ENCODE measurements at places on chromosomes 4 and X.

DNA sequence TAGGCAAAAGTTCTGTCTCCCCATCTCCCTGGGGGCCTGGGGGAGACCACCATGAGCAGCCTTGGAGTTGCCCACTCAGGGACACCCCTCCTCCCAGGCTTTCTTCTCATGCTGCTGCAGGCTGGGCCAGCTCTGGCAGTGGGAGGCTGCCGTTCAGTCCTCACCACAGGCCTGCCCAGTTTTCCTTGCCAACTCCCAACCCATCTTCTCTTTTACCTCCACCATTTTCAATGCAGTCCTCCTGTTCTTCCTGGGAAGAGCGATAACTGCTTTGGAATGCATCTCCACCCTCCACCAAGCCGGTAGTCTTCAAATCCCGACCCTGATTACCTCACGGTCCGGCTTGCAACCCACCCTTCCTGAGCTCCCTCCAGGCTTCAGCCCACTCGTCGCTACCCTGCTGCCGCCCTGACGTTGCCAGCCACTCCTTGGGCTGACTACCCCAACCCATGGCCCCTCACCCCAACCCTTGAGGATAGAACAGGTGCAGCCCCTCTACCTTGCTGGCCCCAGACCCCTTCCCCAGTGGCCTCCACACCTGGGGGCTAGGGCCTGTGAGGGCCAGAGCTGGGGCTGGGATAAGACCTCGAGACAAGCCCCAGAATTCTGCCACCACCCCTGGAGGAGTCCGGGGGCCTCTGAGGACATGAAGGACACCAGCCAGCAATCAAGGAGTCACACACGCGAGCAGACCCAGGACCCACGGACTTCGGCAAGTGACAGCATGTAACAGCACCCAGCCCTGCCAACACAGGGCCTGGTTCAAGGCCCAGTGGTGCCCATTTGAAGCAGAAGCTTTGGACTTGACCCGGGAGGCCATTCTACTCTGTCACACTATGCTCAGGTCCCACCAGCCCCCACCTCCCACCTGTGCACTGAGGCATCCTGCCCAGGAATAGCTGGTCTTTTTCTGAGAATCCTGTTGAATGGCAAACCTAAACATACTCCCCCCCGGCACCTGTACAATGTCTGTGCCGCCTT is 9.2 kb downstream of the WDR1 start:
- DNase-seq = no peak

- peak; percentile 67 for DNase-seq
Observed at GRCh38 chr4:159487284-159487747, 384.4 kb downstream of the RAPGEF2 start.

GRCh38 chr4:1658146-1658545 is 26.0 kb downstream of the FAM53A start:
- no peak for DNase-seq

- no peak for DNase-seq
Observed at GRCh38 chrX:16316331-16316730, 149.1 kb downstream of the MAGEB17 start.

DNA sequence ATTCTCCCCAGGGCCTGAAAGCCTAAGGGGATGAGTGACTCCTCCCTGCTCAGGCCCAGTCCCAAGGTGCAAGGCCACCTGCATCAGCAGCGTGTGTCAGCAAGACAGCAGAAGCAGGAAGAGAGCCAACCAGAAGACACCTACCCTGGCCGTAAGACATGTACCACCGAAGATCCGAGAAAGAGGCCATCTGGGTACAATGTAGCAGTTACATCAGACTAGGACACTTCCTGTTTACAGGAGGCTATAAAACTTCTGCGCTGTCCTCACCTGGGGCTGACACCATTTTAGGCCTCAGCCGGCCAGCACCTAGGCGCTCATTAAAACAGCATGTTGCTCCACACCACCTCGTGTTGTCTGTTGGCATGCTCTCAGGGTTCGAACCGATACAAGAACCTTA is 19.1 kb upstream of the HERC6 start:
- DNase-seq = no peak

DNA sequence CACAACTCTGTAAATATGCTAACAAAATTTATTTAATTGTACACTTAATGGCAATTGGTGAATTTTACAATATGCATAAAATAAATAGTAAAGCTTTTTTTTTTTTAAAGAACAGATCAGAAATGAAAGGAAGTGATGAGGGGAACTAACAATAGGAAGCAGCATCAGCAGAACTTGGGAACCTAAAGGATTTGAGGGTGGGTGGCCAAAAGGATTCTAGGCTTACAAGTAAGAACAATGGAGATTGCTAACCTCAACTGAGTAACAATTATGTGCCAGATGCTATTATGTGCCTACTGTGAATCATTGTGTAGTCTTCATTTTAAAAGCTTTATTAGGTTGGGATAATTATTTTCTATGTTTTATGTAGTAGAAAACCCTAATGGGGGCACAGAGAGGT is 185.2 kb downstream of the LDB2 start:
- DNase-seq = no peak

- peak; percentile 94 for DNase-seq
Observed at GRCh38 chr4:6716018-6716911, at the start of gene BLOC1S4. Gene BLOC1S4, plus strand, starts transcription at chr4:6716174. Its CDS starts 36 bp downstream, at chr4:6716210.

GRCh38 chrX:2489446-2490445 is 11.0 kb downstream of the DHRSX start:
- no peak for DNase-seq

- no peak for DNase-seq
Observed at GRCh38 chr4:3502941-3503936, 29.0 kb downstream of the LRPAP1 start.

DNA sequence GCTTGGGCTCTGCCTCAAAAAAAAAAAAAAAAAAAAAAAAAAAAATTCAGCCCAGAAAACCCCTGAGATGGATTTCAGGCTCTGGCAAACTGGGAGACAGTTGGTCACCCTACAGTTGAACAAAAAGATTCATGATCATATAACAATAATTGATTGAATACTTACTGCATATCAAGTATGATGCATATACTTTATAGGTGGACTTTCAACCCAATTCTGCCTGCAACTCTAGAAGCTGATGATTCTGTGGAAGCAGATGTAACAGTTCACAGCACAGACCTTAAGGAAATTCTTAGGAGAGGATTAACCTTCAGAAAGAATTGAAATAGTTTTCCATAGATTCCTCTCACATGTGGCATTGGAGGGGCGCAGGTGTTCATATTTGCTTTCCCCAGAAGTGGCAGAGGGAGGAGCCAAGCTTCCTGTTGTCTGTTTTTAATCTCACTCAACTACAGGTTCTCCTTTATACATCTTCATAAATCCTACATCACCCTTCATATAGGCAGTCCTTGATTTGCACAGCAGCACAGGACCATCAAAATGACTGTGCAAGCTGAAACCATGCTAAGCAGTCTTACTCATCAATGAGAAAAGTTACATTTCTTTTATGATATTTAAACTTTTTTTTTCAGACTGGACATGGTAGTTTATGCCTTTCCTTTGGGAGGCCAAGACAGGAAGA is 149.4 kb upstream of the KLF3 start:
- DNase-seq = no peak

GRCh38 chrX:71941776-71942175 is 31.1 kb downstream of the NHSL2 start:
- no peak for DNase-seq

DNA sequence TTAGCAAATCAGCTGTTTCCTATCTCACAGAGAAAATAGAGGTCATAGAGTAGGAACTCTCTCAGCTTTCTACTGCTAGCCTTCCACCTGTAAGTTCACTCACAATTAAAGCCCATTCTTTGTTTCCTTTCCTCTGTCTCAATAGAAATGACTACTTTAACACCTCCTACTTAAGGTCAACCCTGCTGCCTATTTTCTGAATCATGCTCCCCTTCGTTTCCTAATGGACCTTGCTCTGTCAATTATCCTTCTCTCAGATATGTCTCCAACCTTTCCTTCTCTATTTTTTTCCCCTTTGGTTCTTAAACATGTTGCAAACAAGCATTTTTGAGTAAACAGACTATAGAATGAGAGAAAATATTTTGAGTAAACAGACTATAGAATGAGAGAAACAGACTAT is 5.1 kb upstream of the PAQR3 start:
- no peak for DNase-seq

DNA sequence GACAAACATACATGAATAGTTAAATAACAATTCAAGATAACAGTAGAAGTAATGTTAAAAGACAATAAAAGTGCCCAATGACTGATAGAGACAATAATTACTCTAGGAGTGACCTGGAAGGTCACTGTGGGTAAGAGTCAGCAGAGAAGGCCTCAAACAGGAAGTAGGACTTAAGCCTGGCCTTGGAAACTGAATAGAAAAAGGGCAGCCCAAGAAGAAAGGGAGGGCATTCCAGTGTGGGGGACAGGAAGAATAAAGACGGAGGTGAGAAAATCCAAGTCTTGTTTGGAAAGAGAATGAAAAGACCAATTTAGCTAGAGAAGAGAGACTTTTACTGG is 6.0 kb downstream of the P2RY4 start:
- no peak for DNase-seq

- DNase-seq = no peak
Observed at GRCh38 chr4:120549011-120549570, 373.4 kb downstream of the PRDM5 start.

GRCh38 chr4:36280555-36280954 is 861 bp upstream of the DTHD1 start:
- DNase-seq = no peak

DNA sequence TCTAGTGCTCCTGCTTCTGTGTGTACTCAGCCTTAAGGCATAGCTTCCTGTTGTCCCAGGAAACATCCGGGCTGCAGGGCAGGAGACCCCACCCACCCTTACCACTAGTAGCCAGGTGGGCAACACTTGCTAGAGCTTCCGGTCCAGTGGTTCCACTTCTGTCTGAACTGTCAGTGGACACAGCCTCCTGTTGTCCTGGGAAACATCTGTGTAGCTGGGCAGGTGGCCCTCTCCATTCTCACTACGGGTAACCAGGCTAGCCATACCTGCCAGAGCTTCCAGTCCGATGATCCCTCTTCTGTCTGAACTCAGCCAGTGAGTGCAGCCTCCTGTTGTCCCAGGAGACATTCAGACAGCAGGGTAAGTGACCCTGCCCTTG is 372.2 kb downstream of the INPP4B start:
- DNase-seq = no peak

GRCh38 chr4:150510176-150510865 is 71.6 kb upstream of the MAB21L2 start:
- DNase-seq = no peak

GRCh38 chrX:119539872-119540271 is 25.3 kb downstream of the STEEP1 start:
- DNase-seq = no peak

DNA sequence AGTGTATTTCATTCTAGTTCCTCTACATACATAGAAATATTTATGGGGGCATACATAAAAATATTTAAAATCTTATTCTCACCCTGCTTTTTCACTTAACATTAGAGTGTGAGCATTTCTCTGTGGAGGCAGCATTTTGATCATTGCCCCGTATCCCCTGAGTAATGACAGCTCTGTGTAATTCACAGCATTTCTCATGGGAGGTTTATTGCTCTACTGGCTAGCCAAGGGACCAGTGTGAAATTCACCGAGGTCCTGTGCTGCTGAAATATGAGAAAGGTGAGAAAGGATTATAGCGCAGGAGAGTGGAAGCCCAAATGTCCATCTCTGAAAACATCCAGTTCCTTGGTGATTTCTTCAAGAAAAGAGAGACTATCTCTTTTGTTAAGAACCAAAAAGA is 22.9 kb downstream of the PDGFC start:
- no peak for DNase-seq

DNA sequence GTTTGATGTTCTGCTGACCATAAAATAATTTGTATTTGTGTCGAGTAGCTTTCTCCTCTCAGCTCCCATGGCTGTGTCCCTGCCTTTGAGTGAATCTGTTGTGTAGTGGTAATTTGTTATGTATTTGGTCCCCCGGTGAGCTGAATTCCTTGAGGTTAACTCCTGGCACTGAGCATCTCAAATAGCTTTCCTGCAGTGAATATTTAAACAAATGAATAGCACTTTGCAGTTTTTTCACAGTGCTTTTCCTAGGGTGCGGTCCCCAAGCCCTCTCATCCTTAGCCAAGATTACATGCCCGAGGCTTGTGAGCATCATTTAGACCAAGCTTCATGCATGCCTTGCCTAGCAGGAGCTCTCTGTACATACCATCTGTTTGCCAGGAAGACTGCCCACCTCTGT is 74.2 kb downstream of the CLDN34 start:
- DNase-seq = no peak

DNA sequence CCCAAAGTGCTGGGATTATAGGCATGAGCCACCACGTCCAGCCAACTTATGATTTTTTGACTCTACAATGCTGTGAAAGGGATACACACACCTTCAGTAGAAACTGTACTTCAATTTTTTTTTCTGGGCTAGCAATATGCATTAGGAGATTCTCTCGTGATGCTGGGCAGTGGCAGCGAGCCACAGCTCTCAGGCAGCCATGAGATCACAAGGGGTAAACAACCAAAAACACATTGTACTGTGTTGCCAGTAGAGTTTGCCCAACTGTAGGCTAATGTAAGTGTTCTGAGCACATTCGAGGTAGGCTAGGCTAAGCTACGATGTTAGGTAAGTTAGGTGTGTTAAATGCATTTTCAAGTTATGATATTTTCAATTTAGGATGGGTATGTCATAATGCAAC is 25.7 kb downstream of the RAB33A start:
- DNase-seq = no peak

GRCh38 chrX:18877469-18877868 is 106.4 kb downstream of the PHKA2 start:
- no peak for DNase-seq

DNA sequence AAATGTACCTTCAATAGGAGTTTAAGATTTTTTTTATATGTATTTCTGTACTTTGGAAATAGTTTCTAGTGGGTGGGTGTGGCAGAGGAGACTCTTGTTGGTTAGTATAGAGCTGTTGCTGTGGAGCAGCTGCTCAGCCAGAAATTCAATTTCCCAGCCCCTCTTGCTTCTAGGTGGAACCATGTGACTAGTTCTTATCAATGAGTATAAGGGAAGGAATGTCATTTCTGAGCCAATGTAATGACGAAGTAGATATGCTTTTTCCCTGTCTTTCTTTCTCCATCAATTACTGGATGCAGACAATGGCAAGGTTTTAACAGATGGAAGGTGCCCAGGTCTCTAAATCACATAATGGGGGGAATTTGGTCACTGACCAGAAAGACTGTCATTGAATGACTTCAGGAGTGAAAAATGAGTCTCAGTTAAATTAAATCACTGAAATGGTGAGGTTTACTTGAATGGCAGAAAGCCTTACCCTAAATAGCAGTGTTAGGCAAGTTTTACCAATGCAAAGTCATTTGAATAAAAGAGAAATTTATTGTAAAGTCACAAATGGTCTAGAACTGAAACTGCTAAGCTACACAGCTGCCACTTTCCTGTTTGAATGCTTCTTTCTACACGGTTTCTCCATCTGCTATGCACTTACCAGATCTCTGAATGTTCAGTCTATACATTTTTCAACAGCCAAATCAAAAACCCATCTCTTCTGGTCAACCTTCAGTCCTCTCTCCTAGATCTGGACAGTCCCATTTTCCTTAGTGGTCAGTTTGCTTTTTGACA is 795.4 kb upstream of the MAGEB2 start:
- no peak for DNase-seq

GRCh38 chr4:149784018-149784417 is 31.6 kb downstream of the IQCM start:
- DNase-seq = no peak

GRCh38 chr4:64876021-64876420 is 466.8 kb upstream of the TECRL start:
- no peak for DNase-seq

Data from left forelimb (tissue), 1 donor.